ENCODE measurements at places on chromosomes 7 and 10. TPM values are rescaled to one million over a fixed set of nuclear protein-coding genes. Genes with fewer than 3 reads are reported as not detected.

Gene PPP1R17
- not detected for total RNA-seq

Gene IL6
- 3.8 TPM for total RNA-seq

DNA sequence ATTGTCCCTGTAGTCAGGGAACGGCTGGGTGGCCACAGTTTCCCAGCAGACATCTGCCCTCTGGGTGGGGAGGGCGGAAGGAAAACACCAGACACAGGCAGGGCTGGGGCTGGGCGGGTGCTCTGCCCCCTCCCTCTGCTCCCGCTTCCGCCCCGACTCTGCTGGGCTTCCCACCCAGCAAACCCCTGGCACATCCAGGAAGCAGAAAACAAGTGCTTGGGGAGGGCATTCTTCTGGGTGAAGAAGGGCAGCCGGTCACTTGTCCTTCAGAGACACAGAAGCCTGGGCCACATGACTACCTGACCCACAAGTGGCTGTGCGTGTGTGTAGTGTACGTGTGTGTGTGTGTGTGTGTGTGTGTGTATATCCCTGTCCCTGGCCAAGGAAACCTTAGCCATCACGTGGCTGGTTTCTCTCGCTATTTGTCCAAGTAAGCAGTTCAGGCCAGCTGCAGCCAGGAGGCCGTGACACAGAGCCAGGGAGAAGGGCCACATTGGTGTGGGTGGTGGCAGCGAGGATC is 77.9 kb downstream of the ZMIZ1 start:
- DNase-seq, result peak; percentile 74

DNA sequence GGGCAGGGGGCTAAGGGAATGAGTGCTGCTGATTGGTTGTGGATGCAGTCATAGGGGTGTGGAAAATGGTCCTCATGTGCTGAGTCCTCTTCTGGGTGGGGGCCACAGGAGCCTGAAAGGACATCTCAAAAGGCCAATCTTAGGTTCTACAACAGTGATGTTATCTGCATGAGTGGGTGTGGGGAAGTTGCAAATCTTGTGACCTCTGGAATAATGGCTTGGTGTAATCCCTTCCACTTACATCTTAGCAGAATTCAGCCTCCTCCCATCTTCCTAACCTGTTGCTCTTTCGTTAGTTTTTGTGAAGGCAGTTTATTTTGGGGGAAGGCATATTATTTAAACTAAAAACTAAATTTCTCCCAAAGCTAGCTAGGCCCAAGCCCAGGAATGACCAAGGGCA is 42.0 kb upstream of the OIT3 start:
- no peak for DNase-seq

- no peak for DNase-seq
Measured at GRCh38 chr10:109173121-109173520, 750.2 kb downstream of the XPNPEP1 start.

GRCh38 chr7:141231018-141231792 is 157.3 kb downstream of the TMEM178B start:
- DNase-seq, result no peak
